ENCODE measurements at places on chromosomes 11 and 22.

GRCh38 chr11:63850920-63851319 is 12.0 kb downstream of the MARK2 start:
- no peak for DNase-seq

GRCh38 chr22:46336119-46337078 is 885 bp downstream of the TRMU start:
- no peak for DNase-seq

GRCh38 chr22:19680911-19681862 is 33.1 kb upstream of the SEPTIN5 start:
- no peak for DNase-seq

DNA sequence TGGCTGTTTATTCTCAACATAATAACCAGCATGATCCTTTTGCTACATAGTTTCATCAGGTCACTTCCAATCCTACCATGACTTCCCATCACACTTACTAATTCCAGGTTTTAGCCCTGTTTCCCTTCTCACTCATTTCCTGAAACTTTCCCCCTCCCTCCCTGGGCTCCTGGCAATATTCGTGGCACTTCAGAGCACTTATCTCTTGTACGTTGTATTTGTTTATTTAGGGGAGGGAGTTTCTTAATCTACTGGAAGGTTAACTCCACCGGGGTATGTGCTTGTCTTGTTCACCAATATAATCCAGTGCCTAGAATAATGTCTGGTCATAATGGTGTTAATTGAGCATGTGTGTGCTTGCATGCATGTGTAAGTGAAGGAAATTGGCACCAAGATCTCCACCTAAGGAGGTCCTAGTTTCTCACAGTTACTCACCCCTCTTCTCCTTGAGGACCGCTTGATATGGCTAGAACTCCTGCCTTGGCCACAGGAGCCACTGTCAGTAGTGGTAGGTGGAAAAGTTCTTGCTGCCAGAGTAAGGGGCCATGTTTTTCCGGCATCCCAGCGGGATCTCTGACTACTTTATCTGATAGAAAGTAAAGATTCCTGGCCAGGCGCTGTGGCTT is 11.7 kb downstream of the EIF3L start:
- DNase-seq = no peak

GRCh38 chr11:66045177-66045639 is 3.8 kb downstream of the GAL3ST3 start:
- peak; percentile 90 for DNase-seq

DNA sequence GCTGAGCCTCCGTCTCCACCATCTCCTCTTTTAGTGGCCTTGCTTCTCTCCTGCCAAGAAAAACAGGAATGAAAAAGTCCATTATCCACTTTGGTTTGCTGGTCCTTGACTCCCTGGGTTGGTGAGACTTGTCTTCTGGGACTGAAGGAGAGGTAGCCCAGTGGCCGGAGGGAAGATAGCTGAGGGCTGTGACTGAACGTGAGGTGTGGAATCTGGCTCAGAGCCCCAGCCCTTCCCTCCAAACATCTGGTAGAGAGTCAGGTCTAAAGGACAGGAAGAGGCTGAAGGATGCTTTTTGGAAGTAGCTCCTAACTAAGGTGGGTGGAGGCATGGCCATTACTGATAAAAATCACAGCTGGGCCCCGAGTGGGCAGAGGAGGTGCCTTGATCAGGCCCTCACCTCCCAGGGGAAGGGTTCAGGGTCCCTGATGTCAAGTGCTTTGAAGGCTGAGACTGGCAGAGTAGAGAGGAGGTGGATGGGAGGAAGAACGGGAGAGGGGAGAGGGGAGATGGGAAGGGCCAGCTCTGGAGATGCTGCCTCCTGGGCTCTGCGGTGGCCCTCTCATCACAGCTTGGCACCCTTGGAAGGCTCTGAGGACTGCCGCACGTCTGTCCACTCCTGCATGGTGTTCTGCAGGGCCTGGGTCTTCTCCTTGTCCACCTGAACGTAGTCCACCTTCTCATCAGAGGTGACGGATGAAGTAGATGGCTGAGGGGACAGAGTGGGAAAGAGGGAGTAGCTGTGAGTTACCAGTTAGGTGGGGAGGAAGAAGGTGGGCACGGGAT is 30.2 kb downstream of the USP35 start:
- DNase-seq = no peak

- no peak for DNase-seq
These were observed 28.4 kb downstream of the CDON start for GRCh38 chr11:126034039-126034932.

DNA sequence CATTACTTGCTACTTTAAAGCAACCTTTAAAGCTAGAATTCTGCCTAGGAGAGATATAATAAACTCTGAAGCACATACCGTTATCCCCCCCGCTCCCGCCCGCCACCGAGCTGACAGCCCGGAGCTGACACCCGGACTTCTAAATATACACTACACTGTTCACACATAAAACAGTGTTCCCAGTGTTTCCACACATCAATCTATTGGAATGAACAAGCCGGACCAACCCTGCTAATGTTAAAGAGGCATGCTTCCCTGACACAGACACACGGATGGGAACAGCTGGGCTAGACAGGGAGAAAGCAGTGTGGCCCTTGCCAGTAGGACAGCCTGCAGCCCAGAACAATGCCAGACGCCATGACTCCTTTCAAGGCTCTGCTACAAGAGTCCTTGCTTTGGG is 108.4 kb upstream of the CSNK2A3 start:
- no peak for DNase-seq

- DNase-seq = no peak
These were observed 67.6 kb upstream of the TEAD1 start for GRCh38 chr11:12606597-12606996.

DNA sequence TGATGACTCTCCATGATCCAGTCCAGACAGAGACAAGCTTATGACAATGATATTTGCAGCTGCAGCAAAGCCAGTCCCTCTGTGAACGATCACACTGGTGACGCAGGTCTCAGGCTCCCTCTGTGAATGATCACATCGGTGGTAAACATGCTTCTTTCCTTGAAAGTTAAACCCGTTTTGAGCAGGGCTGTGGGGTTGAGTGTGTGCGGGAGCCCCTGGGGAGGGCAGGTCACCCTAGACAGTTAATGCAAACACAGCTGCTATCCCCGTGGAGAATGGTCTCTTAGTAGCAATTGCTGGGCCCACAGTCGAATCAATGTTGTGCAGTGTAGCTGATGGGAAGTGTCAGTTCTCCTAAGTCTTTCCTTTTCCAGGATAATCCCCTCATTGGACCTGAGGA is 71.0 kb upstream of the KIRREL3 start:
- DNase-seq = no peak

All from HEK293T (cell line).